Right renal cortex interstitium (tissue), 3 donors: ENCODE measurements at places on chromosomes 6 and 20. TPM values are rescaled to one million over a fixed set of nuclear protein-coding genes. Genes with fewer than 3 reads are reported as not detected.

DNA sequence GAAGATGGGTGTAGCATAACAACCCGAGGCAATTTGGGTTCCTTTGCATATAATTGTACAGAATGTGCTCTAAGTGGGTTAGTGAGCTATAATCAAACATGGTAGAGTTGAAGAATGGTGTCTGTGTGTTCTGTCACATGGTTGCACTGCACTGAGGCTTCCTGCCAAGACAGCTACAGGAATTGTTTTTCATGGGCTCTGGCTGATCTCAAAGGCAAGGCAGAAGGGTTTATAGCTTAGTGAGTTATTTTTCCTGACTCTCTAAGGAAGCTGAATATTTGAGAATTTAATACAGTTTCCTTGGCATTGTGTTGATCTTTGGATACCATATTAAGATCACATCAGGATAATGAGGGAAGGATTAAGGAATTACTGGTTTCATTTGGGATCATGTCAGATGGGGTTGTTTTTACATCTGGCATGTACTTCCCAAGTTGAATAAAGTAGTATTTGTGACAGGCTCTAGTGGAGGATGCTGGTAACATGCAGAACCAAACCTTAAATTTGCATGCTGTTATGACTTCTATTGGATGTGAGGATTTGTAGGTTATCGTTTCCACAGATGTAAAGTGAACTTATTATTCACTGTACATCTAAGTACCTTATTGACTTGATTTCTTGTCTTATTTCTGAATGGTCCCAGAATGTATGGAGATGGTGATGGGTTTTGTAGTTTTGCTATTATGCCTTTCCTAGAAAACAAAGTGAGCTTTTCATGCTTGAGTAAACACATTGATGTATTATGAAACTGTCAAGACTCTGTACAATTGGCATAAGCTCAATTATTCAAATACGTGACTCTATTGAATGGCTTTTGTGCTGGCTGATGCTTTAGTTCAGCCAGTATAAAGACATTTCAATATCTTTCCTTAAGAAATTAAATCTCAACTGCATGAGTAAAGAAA, 43.3 kb downstream of the LRRC1 start:
- no peak for DNase-seq

DNA sequence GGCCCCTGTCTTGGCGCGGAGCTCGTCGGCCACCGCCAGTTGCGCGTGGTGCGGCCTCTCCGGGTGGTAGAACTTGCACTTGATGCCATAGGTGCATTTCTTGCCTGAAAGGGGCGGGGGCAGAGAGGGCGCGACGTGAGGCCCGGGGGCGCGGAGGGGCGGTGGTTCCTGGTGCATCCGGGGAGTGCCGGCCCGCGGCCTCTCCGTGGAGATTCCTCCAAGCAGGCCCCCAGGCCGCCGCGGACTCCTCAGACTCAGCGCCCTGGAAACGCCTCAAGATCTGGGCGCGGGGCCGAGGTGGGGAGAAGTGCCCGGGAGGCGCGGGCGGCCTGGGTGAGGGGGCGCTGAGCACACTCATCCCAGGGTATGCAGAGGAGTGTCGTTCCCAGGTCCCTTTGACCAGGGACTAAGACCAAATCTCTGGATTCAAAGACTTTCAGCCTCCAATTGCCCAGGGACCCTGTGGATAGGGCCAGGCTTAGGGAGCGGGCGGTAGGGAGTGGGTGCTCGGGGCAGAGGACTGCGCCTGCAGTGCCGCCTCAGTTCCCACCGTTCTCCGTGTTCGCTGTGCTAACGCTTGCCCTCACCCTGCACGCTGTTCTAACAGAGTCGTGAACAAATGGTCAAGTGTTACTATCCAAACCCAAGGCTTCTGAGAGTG, 33.3 kb downstream of the ZC3H12D start:
- DNase-seq = no peak

GRCh38 chr6:31762878-31763618, 592 bp downstream of the SAPCD1 start:
- no peak for DNase-seq

DNA sequence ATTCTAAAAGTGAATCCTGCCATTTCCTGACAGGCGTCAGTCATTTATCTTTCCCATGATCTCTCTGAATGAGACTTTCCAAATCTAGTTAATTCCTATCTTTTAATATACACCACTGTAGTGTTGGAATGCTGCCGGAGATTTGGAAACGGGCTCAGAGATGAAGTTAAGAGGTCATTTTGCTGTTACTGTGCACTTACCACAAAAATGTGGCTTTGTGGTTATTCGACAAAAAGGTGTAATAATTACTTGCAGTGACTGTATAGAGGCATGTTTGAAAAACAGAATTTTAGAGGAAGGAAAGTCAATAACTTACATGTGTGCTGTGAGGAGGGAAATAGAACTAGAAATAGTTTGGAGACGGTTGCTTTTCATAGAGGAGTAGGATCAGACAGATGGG, 460.2 kb upstream of the BTBD3 start:
- no peak for DNase-seq

DNA sequence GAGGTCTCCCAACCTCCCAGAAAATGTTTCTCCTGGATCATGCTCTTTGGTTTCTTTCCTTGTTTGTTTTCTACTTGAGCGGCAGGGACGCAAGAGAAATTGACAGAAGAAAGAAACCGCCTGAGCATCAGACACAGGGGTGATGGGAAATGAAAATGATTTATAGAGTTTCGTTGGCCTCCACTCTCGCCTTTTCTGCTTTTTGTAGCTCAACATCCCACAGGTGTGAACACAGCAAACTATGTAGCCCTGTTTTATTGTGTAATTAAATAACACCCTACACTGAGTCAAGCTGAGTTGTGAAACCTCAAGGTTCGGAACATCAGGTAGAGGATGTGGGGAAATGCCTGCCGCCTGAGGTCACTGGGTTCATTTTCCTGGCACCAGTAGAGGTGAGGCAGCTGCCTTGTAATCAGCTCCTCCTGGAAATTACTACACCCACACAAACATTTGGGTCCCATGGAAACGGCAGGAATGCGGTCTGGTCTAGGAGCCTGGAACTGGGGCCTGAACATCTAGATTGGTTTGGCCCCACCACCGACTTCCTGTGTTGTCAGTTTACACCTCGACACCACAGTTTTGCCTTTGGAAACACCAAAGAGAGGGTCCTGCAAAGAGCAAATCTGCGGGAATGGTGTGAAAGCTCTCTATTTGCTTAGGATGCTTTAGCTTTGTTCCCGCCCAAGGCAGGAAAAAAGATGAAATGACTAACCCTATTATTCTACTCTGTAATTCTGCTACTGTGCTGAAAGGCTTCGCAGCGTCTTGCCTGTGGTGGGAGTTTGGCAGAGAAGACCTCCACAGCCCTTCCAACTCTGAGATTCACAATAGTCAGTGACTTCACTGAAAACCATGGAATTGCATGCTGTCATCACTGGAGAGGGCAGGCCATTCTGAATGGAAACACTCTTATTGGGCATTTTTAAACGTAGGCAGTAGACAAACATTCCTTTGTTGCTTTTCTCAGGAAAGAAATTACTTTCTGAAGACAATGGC, 53.0 kb downstream of the ADAT2 start:
- peak; percentile 45 for DNase-seq

GRCh38 chr6:152952045-152952444, 30.8 kb downstream of the FBXO5 start:
- no peak for DNase-seq

The PTK7 gene
- polyA plus RNA-seq = 242 TPM

The KHDC1 gene
- polyA plus RNA-seq = 8.6 TPM
